ENCODE measurements at places on chromosomes 2 and 18.

GRCh38 chr2:163736433-163737189, 803 bp upstream of the FIGN start:
- DNase-seq, result no peak

DNA sequence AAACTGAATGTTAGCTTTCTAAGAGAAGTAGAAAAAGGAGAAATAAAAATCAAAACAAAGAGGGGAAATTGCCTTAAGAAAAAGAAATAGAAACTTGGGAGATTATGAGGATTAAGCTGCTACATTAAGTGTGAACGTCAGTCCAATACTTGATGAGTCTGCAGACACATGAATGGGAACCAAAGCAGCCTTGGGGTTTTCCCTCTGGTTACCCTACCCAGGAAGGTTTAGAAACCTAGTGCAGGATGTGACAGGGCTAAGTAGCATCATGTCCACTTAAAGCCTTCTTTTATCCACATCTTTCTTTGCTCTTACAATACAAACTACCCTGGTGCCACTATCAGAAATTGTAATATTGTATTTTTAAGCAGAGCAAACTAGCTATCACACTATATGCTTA, 22.3 kb downstream of the SLC35F5 start:
- DNase-seq, result no peak

GRCh38 chr18:79381811-79382311, 13.9 kb upstream of the NFATC1 start:
- DNase-seq, result no peak

- DNase-seq, result no peak
Measured at GRCh38 chr2:231785822-231786176, 446 bp upstream of the COPS7B start.

DNA sequence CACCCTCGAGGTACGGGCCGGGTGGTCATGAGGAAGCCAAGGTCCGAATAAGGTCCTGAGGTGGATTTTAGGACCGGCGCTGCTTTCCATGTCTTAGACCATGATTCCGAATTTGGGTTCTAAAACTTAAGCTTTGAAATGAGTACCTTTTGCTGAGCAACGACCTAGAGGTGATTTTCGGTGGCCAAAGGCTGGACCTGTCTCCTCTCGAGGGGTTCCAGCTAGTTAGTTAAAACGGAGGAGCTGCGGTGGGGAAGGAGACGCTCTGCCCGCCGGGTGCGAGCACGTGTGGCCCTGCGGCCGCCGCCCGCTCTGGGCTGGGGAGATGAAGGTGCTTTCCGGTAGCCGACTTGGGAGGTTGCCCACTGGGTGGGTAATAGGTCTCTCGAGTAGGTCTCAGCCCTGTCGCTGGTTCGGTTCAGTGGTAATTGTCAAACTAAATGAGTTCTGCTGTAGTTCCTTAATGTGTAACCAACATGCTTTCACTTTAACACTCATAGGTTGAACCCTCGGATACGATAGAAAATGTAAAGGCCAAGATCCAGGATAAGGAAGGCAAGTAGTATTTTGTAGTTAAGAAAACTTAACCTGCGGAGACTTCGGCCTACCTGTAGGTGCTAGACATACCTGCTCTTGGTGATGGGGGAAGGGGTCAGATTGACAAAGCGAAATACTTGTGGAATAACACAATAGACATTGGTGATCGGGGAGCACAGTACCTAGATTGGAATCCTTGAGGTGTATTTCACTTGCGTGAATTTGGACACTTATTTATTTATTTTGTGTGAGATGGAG, 572 bp downstream of the RPS27A start:
- DNase-seq, result peak; percentile 15

DNA sequence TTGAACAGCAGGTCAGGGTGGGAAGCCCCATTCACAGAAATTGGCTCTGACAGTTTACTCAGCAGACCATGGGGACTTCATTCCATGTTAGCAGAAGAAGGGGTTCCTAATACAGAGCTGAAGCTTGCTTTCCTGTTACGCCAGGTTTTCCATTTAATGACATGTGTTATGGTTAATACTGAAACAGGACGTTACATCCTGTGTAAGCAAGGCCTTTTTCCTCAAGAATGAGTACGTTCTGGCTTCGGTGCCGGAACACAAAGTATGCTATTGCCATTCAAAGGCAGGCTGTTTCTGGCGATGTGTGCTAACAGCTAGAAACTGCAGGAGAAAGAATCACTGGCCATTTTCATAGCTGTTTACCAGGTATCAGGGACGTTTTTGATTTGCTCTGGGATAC, 190.4 kb downstream of the SNTG2 start:
- no peak for DNase-seq

DNA sequence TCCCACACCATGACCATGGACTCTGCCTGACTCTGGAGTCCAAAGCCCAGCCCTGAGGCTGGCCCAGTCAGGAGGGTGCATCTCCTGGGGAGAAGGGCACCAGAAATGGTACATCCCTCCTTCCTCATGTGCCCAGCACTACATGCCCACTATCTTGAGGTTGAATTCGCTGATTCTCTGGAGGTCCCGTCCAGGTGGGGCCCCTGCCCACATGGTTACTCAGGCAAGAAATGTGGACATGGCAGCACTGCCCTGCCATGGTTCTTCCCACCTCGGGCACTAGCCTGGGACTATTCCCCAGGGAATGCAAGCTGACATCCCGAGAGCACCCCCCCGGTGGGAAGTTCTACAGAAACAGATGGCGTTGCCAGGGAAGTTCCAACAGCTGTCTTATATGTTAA, 15.3 kb upstream of the HES6 start:
- DNase-seq, result no peak

DNA sequence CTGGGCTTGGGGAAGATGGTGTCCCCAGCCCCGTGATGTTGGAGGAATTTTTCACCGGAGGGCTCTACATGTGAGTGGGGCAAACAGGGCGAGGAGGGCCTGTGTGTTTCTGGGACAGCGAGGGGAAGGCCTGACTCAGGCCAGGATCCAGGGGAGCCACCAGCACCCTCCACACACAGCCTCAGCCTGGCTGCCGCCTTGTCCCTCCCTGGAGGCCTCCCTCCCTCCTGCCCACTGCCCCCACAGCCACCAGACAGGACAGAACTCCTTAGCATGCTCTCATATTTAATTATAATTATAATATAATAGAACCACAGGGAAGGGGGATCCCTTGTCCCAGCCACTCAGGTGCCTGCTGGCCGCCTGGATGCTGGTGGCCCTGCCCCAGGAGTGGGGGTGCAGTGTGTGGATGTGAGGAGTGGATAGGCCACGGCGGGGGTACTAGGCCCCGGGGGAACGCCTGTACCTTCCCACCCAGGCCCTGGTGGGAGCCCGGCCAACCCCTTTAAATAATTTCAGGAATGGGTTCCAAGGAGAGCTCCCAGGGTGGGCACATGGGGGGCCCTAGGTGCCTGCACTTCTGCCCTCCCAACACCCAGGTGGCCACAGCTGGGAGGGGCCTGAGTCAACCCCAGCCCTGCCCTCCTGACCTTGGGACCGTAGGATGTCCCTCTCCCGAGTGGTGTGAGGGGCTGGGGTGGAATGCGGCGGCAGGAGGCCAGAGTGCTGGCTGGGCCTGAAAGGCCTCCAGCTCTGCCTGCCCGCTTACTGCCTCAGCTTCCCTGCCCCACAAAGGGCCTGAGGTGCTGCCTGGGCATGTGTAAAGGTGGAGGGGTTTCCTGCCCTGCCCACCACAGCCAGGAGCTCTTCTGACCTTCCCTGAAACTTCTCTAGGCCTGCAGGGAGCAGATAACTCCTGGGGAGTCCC, 8.8 kb downstream of the PDCD1 start:
- no peak for DNase-seq

DNA sequence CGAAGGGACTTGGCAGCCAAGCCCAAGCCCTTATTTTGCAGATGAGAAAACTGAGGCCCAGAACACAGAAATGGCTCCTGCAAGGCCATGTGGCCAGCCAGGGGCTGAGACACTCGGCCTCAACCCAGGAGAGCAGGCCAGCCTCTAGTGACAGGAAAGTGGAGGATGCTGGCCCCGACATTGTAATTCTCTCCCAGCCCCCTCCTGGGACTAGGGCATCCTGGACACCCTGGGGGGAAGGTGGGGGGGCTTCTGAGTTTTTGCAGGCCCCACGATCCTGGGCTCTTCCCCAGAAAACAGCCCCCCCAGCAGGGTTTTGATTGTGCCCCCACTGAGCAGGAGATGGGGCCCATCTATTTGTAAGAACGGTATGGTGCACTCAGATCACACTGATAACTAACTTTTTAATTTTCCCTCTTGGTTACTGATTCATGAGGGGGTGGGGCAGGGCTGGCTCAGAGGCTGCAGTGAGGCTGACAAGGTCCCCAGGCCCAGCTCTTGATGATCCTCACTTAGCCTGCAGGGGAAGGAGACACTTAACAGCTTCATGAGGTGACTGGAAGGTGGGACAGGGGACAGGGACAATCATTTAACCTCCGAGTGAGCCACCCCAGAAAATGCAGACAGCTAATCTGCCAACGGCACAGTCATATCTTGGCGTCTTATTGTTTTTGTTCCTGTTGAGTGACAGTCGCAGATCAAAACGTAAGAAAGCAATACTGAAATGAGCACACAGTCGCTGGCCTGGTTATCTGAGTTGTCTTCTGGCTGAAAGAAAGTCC, 18.9 kb downstream of the SMAD7 start:
- DNase-seq, result no peak

DNA sequence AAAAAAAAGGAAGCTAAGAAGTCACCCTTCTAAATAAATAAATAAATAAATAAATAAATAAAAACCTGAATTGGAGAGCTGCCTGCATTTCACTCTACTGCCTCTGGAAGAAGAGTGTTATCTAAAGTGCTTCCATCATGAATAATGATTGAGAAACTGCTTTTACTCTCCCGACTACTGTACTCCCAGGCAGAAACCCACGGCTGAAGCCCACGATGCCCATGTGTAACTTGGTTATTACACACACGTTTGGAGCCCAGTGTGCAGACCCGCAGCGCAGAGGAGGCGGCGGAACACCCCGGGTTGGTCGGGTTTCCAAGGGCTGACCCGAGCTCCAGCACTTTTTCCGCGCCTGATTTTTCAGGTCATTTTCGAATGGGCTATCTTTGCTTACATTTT, 697 bp upstream of the SPATS2L start:
- DNase-seq, result peak; percentile 4

DNA sequence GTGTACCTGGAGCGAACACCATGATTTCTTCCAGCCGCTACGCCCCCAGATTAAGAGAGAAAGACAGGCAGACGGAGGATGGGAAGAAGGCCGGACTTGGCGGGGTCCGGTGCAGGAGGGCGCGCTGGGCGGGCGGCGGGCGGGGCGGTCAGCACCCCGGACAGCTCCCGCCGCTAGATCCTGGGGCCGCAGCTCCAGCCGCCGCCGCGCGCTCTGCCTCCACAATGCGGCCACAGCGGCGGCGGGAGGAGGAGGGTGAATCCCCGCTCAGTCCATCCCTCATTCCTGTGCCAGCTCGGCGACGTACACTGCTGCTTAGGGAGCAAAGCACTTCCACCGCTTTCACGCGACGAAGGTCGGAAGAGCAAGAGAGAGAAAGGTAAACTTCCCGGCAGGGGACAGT, at the start of gene AKAIN1:
AKAIN1 (minus strand) TSS at position 226 of the 403 bp plus-strand sequence; CDS start at position 22, 204 bp downstream.
- no peak for DNase-seq

DNA sequence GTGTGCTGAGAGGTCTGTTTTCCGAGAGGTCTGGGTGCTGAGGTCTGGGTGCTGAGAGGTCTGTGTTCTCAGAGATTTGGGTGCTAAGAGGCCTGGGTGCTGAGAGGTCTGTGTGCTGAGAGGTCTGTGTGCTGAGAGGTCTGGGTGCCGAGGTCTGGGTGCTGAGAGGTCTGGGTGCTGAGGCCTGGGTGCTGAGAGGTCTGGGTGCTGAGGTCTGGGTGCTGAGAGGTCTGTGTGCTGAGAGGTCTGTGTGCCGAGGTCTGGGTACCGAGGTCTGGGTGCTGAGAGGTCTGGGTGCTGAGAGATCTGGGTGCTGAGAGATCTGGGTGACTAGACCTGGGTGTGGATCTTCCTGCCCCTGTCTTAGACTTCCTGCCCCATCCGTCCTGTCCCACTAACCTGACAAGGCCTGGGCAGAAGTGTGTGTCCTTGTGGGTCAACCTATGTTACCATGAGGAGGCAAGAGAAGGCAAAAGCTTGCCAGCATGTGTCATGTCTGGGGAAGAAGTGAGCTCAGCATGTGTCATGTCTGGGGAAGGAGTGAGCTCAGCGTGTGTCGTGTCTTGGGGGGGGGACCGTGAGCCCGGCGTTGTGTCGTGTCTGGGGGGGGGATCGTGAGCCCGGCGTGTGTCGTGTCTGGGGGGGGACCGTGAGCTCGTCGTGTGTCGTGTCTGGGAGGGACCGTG, 69.3 kb downstream of the KCNG2 start:
- no peak for DNase-seq

DNA sequence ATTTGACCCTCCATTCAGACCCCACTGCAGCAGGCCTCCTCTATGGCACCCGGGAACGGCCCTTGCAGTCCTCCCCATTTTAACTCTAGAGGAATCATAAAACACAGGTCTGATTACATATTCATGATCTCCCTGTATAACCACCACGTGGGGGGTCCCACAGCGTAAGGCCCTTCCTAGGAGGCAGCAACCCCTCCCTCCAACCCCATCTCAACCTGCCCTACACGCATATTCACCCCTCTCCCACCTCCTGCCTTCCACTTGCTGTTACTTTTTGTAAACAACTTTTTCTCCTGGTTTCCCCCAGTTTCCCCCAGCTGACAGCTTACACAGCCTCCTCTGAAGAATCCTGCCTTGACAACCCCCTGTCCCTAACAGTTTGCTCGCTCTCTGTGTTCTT, 85.1 kb upstream of the FOXI3 start:
- DNase-seq, result no peak

GRCh38 chr2:62485761-62486438, 20.1 kb downstream of the TMEM17 start:
- DNase-seq, result no peak

DNA sequence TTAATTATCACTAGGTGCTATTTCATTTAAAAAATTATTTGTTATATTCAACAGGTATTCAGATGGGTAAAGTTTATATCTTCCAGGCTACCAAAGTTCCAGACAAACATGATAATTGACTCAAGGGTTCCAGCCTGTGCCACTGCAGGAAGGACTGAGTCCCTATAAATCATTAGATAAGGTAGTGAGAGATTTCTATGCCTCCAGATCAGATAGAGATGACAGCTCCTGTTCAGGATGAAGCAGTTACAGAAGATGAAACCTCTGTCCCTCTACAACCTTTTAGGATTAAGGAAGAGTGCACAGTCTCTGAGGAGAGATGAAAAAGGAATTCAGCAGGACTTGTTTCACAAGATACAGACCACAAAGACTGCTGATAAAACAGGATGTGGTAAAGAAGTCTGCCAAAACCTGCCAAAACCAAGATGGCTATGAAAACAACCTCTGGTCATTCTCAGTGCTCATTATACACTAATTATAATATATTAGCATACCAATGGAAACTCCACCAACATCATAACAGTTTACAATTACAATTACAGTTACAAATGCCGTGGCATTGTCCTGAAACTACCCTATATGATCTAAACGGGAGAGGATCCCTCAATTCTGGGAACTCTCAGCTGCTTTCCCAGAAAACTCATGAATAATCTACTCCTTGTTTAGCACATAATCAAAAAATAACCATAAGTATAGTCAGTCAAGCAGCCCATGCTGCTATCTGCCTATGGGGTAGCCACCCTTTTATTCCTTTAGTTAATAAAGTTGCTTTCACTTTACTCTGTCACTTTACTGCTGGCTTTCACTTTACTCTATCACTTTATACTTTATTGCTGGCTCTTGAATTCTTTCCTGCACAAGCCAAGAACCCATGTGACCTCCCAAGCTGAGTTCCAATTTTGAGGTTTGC, 288.5 kb downstream of the PDE11A start:
- DNase-seq, result no peak

GRCh38 chr2:223100061-223100511, 48.1 kb downstream of the KCNE4 start:
- no peak for DNase-seq

GRCh38 chr2:67900826-67901225, 162.0 kb downstream of the C1D start:
- no peak for DNase-seq
